ENCODE measurements at places on chromosomes 6 and 20. TPM values are rescaled to one million over a fixed set of nuclear protein-coding genes. Genes with fewer than 3 reads are reported as not detected.
A peak's percentile ranks its signal among the peaks of the same experiment; 100 is the strongest.

- no peak for DNase-seq
Measured at GRCh38 chr6:107266563-107266962, 151.2 kb upstream of the BEND3 start.

- no peak for DNase-seq
Measured at GRCh38 chr20:24108581-24108980, 120.0 kb upstream of the GGTLC1 start.

Gene RCAN2
- 190 TPM for total RNA-seq

Gene EGFL8
- total RNA-seq = 24.2 TPM

- DNase-seq = no peak
Measured at GRCh38 chr6:117491916-117492315, 9.4 kb downstream of the DCBLD1 start.

- DNase-seq = no peak
Measured at GRCh38 chr6:110930781-110931180, 27.7 kb upstream of the GTF3C6 start.

Gene ZNF311
- total RNA-seq = 0.45 TPM

GRCh38 chr20:41370176-41370575 lies 3.6 kb upstream of the EMILIN3 start:
- no peak for DNase-seq

Gene PAX1
- not detected for total RNA-seq

Gene AKAP12
- 103 TPM for total RNA-seq

DNA sequence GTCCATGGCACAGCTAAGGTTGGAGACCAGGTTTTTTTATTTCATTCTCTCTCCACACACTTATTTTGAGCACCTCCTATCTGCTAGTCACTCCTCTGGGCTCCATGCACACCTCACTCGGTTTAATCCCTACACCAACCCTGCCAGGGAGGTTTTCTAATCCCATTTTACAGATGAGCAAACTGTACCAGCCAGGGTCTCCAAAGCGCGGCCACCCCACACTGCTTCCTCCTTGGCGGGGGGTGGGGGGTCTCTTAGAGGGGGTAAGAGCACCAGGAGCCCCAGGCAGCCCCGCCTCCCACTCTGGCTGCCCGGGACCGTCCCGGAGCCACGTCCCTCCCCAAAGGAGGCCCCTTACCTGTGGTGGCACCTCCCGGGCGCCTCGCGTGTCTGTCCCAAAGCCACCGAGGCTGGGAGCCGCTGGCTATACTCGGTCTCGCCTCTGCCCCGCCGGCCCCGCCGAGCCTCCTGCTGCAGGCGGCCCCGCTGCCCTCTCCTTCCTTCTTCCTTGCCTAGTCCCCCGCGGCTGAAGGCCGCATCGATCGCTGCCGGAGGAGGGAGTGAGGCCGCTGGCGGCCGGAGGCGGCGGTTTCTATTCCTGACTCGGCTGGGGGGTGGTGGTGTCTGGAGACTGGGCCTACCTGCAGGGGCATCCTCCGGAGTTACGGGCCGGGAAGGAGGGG lies at the start of gene KCNS1:
Gene KCNS1, minus strand, starts transcription at position 565 of the 683 bp plus-strand sequence. CDS start 1,891 bp downstream, outside the sequence.
- peak; percentile 55 for DNase-seq

Gene FAM184A
- total RNA-seq = 21.0 TPM

Gene LRFN2
- total RNA-seq = 27.8 TPM

GRCh38 chr6:43246301-43247113 lies 3.2 kb downstream of the TTBK1 start:
- peak; percentile 60 for DNase-seq

DNA sequence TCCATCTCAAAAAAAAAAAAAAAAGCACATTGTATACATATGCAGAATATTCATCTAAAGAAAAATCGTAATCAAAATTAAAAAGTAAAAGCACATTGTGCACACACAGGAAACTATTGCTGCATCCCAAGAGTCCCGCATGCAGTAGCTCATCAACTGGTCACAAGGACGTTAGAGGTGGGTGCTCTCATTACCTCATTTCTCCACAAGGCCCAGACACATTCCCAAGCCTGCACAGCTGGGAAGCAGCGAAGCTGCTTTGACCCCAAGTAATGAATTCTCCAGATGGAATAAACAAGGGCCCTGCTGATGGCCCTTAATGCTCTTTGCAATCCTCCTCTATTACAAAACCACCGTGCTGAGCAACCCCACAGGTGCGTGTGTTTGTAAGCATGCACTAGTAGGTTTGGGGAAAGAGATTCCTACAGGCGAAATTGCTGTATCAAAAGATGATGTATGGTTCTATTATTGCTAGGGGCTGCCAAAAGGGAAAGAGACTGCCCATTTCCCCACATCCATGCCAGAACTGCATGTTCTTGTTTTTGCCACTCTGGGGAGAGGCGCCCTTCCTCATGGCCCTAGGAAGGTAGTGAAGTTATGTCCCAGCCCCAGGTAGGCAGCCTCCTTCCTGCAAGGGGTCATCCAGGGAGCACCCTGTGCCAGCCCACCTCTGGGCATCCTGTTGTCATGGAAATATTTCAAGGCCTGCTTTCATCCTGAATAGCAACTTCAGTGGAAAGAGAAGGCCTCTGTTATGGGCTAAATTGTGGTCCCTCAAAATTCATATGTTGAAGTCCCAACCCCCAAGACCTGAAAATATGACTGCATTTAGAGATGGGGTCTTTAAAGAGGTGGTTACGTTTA lies 34.6 kb upstream of the PTGIS start:
- DNase-seq = no peak

Gene SLC17A2
- not detected for total RNA-seq

Gene RIMS4
- total RNA-seq = 69.9 TPM

- DNase-seq = no peak
Measured at GRCh38 chr6:72363844-72364740, 257.8 kb upstream of the KCNQ5 start.

DNA sequence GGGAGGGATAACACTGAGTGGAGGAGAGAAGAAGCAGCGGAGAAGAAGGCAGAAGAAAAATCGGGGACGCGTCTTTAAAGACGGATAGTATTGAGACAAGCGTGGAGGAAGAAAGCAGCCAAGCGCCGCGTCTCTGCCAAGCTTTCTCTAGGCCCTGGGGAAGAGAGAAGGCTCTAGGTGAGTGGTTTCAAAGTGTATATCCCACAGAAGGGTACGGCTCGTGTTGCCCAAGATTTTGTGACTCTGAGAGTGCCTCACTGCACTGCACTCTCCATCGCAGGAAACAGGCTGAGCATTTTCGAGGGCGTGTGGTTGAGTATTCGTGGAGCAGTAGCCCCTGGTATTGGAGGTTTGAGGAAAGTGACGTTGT lies 185.4 kb downstream of the TRIM27 start:
- DNase-seq = no peak

Gene CABLES2
- 12.0 TPM for total RNA-seq

GRCh38 chr6:148271711-148272439 lies 70.8 kb upstream of the SASH1 start:
- no peak for DNase-seq

DNA sequence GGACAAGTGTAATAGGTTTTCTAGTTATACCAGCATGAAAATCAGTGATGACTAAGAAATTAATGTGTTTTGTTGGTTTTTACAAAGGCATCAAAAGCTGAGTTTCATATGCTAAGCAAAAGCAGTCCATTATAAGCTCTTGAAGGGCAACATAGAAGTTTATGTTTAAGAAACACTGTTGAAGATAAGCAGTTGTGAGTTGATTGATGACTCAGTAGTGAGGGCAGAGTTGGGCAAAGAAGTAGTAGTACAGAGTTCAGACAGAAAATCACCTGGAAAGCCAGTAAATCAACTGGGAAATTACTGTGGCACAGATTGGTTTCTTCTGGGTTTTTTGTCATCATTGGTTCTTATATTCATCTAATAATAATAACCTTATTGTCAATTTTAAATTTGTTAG lies 78.0 kb upstream of the SMIM8 start:
- DNase-seq = no peak

Gene UNC93A
- total RNA-seq = not detected

- no peak for DNase-seq
Measured at GRCh38 chr6:111710439-111710838, 104.8 kb upstream of the TRAF3IP2 start.

GRCh38 chr20:47113362-47114109 lies 218.9 kb downstream of the EYA2 start:
- DNase-seq = no peak

Gene RAET1G
- not detected for total RNA-seq

Gene OR12D3
- not detected for total RNA-seq

Gene SPATA25
- total RNA-seq = 5.9 TPM

DNA sequence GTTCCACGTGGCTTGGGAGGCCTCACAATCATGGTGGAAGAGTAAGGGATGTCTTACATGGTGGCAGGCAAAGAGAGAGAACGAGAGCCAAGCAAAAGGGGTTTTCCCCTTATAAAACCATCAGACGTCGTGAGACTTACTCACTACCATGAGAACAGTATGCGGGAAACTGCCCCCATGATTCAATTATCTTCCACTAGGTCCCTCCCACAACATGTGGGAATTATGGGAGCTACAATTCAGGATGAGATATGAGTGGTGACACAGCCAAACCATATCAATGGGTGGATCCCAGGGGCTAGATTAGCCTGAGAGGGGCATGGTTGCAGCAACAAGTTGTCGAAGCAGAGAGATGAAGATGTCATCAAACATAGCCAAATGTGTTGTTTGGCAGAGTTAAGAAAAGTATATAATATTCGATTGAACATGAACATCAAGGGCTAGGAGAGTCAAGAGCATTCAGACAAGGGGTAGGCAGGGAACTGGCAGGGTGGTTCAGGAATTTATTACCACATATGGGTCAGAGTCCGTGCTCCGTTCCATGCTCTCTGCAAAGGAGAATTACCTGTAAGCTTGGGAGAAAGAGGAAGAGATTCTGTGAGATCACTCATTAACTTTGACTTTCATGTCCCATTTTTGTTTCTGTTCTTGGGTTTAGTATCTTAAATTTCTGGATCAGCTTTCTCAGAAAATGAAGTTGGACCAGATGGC lies 98.8 kb downstream of the CCDC170 start:
- DNase-seq = no peak

Data from dorsolateral prefrontal cortex (tissue), 122 donors.